Stimulated activated CD8-positive, alpha-beta memory T cell treated with anti-CD3 and anti-CD28 coated beads, Interleukin-7, amount 100 ng/mL, for 1 hour (primary cell): ENCODE measurements at places on chromosomes 16 and 17.

DNA sequence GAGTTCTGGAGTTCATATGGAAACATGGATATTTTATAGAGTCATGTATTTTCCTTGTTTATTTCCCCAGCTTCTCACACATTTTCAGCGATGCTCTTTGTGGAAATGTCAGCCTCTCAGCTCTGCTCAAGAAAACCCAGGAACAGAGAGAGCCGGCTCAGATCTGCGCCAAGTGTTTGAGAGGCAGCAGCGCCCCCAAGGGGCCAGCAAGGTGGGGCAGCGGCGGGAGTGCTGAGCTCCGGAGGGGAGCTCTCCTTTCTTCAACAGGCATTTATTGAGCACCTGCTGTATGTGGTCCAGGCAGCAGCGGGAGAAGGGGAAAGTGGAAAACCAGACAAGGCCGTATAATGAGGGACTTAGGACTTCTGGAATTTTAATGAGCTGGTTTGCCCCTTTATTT, 421.1 kb upstream of the C16orf82 start:
- DNase-seq: peak; percentile 12

GRCh38 chr17:28958820-28959455, 7.6 kb upstream of the PHF12 start:
- no peak for DNase-seq

GRCh38 chr17:43140396-43141332, 15.5 kb upstream of the BRCA1 start:
- DNase-seq: no peak

GRCh38 chr17:46273541-46274236, 21.2 kb upstream of the LRRC37A start:
- DNase-seq: no peak

- DNase-seq: no peak
Observed at GRCh38 chr17:44102849-44103622, 20.4 kb downstream of the HDAC5 start.

GRCh38 chr16:52577130-52577706, 30.3 kb upstream of the TOX3 start:
- no peak for DNase-seq
